ENCODE measurements at places on chromosomes 4 and X.
A peak's percentile ranks its signal among the peaks of the same experiment; 100 is the strongest.

DNA sequence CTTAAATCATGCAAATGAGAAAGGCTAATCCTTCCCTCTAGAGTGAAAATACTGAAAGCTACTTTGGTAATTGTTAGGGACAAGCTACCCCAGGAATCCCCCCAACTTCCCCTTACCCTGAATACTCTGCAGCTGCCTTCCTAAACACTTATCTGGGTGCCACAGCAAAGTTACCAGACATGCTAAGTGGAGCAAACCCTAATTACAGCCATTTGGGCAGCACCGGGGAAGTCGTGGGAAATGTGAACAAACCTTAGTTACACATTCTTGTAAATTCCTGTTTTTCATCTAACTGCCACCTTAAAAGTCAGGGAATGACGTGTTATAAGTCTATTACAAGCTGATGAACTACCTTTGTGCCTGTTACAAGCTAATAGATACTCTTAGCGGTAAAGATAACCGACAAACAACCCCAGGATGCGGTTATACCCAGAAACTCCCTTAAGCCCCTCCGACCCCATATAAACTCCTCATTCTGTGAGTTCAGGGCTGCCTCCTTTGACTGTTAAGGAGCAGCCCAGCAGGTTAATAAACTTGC is 66.0 kb upstream of the PLAC8 start:
- DNase-seq, result no peak

DNA sequence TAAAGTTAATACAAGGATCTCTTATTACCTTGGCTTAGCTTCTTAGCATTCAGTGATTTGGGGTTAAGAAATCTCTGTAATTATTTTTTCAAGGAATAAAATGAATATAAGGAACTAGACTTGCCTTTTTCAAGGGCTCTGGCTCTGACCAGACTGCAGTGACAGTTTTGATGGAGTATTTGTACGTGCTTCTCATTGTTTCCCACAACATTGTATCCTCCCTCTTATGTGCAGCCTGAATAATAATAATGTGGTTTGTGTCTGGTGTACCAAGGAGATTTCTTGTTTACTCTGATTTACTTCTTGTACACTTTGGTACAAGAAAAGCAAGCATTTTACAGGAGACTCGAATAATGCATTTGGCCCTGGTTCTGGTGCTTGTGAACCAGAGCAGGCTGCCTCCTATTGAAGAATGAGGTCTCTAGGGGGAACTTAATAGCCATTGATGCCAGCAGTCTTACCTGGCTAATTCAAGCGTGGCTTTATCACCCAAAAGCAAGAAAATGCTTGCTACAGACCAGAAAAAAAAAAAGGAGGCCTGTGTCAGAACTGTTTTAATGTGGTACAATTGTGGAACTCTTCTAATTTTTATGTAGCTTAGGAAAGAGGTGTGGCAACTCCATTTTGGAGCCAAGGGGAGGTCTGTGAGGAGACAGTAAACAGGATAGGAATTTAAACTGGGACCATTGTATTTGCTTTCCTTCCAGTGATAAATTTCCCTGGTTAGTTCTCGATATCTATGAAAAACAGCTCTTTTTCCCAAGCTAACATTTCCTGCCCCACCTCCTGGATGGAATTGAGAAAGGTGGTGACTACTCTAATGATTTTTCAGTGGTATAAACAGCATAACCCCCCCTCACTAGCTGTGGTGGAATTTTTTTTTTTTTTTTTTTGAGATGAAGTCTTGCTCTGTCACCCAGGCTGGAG is 5.6 kb downstream of the OTC start:
- no peak for DNase-seq

DNA sequence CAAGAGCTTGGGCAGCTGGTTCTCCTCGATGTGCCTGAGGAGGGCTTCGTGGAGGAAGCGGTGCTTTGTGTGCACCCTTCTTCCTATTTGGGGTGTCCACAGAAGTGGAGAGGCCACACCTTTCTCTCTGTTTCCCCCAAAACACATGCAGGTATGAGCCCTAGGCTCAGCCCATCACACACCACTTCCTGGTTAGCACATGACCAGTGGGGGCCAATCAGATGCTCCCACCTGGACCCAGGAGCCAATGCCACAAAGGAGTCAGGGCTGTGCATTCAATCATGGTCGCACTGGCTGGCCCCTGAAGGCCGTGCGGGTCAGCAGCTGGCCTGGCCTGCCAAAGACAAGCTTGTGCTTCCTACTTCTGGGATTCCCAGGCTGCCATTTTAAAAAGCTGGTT is 51.4 kb downstream of the PPP2R2C start:
- no peak for DNase-seq

- DNase-seq, result no peak
Observed at GRCh38 chr4:178602833-178603232, 1160.6 kb upstream of the AGA start.

DNA sequence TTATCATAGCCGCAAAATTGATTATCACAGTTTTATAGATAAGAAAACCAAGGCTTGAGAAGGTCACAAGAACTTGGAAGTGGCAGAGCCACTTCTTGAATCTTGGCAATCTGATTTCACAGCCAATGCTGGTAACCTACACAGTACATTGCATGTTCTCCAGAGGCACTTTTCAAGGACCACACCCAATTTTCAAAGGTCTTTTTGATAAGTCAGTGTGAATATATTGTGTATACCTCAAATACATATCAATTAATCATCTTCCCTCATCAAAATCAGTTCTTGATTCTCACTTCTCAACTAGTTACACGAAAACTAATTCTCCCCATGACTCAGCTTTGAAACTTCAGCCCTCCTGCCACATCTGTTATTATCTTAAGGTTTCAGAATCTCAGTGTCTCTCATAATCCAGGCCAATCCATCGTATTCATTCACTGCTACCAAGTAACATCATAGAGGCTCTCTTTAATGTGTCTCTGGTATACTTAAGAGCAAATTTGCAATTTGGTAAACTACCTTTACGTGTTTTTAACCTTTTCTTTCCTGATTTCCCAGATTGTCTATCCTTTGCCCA is 16.8 kb downstream of the CAMK2D start:
- no peak for DNase-seq

GRCh38 chr4:2071912-2072867 is 13.1 kb downstream of the NAT8L start:
- no peak for DNase-seq

DNA sequence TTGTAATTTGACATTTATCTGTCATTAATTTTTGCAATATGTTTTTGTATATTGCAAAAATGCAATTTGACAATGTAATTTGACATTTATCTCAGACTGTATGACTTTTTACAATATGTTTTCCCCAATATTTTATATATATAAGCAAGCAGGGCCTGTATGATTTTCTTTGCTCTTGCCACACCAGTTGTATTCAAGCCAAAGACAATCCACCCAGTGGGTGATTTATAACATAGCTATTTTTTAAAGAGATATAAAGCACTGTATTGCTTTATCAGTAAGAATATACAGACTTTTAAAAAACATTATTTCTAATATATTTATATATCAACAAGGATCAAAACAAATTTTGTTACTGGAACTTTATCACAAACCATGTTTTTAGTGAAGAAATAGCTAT is 47.3 kb downstream of the SLIT2 start:
- DNase-seq, result no peak

DNA sequence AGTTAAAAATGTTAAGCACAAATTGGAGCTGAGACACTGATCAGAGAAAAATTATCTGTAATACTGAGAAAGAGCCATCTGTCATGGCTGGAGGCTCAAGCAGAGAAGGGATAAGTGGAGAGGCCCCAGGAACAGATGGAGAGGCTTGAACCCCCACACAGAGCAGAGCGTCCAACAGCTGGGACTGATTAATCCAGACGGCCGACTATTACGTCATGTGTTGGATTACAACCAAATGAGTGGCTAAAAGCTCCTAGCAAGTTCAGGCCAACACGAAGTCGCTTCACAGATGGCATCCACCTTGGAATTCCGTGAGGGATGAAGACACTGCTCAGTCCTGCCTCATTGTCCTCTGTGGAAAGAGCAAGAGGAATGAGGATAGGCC is 57.7 kb upstream of the ATXN3L start:
- no peak for DNase-seq

DNA sequence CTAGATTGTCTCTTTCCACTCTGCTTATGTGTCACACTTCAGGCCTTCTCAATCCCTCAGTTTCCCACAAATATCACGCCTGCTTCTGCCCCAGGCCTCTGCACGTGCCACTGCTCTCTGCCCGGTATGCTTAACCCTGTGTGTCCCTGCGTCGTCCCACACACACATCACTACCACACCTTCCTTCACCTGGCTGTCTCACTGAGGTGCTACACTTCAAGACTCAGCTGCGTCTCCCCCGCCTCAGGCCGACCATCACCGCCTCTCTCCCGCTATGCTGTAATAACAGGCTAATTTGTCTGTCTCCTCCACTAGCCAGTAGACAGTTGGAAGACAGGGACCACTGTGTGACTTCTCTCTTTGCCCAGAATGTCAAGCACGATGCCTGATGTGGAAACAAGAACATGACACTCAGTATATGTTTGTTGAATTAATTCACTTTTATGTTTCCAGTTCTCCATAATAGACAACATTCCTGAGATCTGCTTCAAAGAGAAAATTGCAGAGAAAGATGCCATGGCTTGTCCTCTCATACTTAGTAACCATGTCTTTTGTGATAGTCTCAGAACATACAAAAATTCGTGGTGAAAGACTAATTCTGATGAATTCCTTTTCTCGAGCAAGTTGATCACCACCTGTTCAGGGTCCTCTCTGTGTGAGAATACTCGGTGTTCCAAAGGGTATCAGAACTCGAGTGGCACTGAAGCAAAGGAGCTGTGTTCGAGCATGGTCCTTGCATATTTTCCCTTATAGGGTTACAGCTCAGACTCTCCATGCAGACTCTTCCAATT is 54.2 kb downstream of the AFAP1 start:
- no peak for DNase-seq

DNA sequence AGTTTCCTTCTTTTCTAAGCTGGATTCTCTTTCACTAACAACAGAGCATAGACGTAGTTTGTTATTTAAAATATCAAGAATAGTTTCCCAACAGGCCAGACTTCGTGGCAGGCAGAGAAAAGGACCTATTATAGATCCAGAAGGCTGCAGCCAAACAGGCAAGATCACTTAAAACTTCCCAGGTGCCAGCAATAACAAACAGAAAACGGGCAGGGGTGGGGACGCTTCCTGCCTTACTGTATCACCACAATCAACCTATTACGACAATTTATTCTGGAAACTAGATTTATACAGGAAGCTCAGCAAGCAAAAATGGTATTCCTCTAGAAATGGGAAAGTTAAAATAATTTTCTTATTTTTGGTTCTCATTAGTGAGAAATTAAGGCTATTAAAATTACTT is 22.1 kb downstream of the RWDD4 start:
- DNase-seq, result no peak

- no peak for DNase-seq
Observed at GRCh38 chrX:74804574-74804973, 120.7 kb downstream of the NEXMIF start.

DNA sequence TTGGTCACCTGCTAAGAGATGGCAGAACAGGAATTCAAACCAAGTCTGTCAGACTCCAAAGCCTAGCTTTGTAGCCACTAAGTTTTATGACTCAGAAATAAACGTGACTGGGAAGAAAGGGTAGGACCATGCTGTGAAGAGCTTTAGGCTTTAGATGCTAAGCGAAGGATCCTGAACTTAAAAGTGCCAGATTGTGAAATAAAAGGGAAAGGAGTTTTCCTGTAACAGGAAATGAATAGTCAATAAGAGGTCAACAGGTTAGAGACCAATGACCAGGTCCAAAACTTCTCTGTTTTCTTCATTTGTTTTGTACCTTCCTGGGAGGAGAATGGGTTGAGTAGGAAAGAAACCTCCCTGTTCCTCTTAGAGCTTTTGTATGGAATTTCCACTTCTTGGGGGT is 98.8 kb upstream of the EOLA2 start:
- DNase-seq, result no peak

DNA sequence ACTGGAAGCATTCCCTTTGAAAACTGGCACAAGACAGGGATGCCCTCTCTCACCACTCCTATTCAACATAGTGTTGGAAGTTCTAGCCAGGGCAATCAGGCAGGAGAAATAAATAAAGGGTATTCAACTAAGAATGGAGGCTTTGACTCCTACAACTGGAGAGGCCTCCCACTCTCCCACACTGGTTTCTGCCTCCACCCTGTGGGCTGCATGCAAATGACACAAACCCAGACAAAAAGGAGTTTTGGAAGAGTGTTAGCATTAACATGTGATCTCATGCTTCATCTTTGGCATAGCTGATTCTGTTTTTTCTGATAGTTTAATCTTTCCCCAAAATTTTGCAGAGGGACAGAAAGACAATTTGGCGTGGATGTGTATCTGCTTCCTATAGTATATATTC is 80.8 kb upstream of the IQCM start:
- DNase-seq, result no peak

DNA sequence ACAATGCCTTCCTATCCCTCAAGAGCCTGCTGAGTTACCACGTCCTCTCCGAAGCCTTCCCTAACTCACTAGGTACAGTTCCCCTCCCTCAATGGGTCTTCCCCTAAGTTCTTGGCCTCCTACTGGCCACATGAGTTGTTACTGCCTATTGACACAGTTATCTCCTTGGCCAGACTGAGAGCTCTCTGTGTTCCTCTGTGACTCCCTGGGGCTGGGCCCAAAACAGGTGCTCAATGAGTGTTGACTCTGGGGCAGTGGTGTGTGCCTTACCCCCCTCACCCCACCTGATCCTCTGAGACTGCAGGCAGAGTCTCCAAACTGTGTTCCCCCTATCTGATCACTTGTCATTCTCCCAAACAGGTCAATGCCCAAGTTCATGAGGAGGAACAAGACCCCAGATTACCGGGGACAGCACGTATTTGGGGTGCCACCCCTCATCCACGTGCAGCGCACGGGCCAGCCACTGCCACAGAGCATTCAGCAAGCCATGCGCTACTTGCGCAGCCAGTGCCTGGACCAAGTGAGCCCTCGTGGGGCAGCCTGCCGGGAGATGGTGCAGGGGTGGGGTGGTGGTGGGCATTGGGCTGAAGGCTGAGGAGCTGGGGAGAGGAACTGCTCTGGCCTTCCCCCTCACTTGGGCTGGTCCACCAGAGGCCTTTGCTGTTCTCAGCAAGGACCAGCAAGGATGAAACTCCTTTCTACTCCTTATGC is 72.6 kb downstream of the STARD8 start:
- DNase-seq, result no peak

GRCh38 chrX:2370456-2370855 is 130.3 kb downstream of the DHRSX start:
- DNase-seq, result no peak

- DNase-seq, result no peak
Observed at GRCh38 chrX:85503258-85504158, 124.0 kb upstream of the POF1B start.

DNA sequence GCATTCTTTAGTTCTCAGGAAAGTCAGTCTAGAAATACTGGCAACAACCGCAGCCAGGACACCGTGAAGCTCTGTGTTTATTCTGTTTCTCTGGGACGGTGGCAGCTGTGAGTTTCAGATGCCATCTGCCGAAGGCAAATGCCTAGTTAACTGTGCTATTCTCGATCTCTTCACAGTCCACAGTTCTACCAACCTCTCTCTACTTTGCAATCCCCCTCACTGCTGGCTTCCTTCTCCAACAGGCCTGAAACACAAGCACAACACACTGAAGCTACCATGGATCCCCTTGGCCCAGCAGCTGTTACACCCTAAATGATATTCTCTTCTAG is 118.8 kb downstream of the ZNF827 start:
- DNase-seq, result no peak

GRCh38 chr4:186012071-186012470 is 56.9 kb upstream of the TLR3 start:
- DNase-seq, result no peak

- DNase-seq, result peak; percentile 74
Observed at GRCh38 chr4:81505004-81505598, 33.4 kb upstream of the RASGEF1B start.

All from activated CD8-positive, alpha-beta memory T cell treated with anti-CD3 and anti-CD28 coated beads, Interleukin-2, amount 50 U/mL, for 48 hours (primary cell).